ENCODE measurements at places on chromosomes 3 and 15.

DNA sequence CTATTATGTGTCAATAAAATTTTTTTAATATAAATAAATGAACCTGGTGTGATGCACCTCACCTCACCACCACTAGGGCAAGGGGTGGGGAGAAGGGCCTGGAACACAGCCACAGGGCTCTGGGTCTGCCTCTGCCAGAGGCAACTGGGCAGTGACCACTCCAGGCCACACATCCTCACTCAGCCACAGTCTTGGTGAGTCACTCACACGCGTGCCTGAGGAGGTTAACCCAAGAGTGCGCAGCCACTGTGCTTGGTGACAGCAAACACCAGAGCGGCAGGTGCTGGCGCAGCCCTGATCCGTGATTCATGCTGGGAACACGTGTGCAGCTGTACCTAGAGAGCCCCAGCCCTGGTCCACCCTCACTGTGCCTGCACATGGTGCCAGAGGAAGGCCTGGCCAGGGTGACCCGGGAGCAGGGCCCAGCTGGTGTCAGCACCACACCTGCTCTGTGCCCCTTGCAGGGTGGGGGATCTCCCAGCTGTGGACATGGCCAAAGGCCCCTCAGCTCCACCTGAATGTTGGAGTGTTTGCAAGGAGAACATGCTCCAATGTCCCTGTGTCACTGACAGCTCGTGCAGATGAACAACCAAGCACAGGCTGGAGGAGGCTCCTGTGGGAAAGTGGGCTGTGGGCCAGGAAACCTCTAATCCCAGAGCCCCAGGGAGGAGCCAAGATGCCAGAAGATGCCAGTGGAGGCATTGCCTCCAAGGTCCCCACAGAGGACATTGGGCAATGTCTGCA, 2.1 kb downstream of the SLC41A3 start:
- no peak for DNase-seq

DNA sequence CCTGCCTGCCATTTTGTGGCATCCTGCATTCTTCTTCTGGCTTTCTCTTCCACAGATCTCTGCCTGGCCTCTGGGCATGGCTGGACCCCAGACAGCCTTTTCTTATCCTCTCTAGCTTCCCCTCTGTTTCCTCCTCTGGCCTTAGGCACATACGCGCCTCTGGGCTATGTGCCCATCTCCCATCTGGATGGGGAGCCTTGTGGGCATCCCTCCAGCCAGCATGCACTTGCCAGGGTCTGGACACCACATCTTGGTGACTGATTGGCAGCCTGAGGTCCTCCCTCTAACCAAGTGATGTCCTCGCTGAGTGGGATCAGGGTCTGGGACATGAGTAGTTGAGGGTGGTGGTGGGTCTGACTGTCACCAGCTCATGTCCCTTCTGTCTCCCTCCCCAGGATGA, 12.8 kb downstream of the PLEKHO2 start:
- no peak for DNase-seq

DNA sequence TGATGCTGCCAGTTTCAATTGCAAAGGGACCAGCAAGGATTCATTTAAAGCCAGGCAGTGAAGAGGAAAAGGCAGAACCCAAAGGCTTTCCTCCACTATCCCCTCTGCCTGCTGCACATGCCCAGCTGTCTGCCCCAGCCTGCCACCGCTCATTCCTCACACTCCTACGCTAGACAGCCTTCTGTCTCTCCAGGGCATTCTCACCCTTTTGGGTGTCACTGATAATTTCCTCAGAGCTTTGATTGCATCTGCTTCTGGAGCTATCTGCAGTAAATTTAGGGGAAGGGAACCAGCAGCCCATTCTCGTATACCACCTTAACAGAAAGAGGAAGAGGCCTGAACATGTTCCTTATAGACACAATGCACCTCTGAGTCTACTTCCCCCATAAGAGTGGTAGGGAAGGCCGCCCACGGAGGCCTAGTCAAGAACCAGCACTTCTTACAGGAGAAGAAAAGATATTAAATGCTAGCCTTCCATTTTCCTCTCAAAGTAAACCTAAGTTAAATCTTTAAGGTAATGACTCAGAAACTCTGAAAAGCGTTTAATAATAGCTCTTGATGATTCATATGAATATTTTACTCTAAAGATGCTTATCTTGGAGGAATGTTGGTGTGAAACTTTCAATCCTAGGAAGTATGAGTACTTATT, 20.9 kb downstream of the NUDT16 start:
- DNase-seq, result no peak

- DNase-seq, result no peak
Measured at GRCh38 chr3:48305396-48305795, 28.1 kb downstream of the SPINK8 start.

DNA sequence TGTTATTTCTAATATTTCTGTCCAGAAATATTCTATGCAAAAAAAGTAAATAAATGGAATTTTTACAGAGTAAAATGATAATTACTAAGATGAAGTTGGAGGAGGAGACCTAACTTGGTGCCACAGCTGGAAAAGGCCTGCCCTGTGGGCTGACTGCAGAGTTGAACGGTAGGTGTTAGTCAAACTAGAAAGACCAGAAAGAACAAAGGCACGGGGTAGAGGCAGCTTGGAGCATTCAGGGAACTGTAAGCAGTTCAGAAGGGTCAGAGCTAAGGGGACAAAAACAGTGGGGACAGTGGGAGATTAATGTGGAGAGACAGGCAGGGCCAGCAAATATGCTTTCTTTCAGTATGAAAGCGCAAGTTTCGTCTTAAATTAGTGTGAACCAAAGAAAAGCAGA, 39.3 kb upstream of the PTPRG start:
- no peak for DNase-seq

- no peak for DNase-seq
Measured at GRCh38 chr15:66723826-66724731, 22.0 kb downstream of the SMAD6 start.

GRCh38 chr15:49718846-49719245, 98.0 kb downstream of the DTWD1 start:
- no peak for DNase-seq

DNA sequence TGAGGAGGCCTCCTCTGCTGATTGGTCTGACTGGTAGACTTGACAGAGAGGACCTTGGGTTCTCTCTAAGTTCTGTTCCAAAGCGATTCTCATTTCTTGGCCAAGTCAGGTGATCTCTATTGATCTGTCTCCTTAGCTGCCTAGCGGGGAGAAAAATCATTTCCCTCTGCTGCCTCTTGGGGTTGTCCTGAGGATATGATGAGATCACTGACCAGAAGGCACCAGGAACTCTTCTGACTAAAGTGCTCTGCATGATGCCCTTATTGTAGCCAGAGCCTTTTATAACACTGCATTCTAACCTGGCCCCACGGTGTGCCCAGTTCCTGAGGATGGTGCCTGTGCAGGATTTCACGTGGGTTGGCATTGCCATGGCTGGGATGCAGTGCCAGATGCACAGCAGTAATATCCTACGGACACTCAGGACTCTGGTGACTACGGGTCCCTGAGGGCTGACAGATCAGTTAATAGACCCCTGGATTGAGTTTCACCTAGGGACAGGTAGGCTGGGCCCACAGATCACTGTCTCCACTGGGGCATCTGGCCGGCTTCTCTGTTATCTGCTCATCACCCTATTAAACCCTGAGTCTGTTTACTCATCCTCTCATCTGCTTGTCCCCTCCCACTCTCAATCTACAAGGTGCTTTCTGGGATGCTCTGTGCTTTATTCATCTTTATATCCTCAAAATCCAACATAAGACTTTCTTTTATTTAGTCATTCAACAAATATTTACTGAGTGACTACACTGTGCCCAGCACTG, 3.9 kb upstream of the HEG1 start:
- DNase-seq, result no peak

DNA sequence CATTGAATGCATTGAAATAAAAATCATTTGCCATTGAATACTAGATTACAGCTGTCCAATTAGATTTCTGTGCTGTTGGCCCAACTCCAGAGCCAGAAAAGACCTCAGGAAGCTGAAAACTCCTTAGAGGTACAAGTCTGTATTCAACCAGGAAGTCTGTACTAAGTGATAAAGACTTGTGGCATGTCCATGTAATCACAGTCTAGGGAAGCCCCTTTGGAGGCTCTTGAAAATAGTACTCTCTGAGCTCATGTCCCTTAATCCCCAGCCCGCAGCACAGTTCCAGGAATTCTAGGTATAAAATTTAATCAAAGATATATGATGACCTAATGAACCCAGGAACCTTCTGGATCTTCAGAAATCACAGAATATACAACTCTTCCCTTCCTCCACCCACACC, 279.4 kb downstream of the RSL24D1 start:
- DNase-seq, result no peak

- DNase-seq, result no peak
Measured at GRCh38 chr3:171206283-171206682, 179.8 kb upstream of the SLC2A2 start.

DNA sequence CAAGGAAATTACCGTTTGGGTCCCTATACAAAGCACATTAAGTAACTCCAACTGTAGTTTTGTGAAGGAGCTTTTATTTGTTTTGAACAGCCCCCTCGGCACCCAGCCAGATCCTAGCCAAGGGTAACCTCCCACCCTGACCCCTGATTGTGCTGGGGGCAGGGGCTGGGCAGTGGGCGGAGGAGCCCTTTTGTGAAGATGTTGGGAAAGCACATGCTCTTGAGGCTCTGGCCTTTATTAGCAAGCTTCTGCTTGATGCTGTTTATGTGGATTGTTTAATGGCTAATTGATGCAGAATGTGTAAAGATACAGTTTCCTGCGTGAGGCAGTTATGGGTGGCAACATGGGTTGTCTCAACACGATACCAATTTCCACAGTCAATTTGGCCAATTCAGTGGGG, 136.5 kb downstream of the MAP2K5 start:
- no peak for DNase-seq

DNA sequence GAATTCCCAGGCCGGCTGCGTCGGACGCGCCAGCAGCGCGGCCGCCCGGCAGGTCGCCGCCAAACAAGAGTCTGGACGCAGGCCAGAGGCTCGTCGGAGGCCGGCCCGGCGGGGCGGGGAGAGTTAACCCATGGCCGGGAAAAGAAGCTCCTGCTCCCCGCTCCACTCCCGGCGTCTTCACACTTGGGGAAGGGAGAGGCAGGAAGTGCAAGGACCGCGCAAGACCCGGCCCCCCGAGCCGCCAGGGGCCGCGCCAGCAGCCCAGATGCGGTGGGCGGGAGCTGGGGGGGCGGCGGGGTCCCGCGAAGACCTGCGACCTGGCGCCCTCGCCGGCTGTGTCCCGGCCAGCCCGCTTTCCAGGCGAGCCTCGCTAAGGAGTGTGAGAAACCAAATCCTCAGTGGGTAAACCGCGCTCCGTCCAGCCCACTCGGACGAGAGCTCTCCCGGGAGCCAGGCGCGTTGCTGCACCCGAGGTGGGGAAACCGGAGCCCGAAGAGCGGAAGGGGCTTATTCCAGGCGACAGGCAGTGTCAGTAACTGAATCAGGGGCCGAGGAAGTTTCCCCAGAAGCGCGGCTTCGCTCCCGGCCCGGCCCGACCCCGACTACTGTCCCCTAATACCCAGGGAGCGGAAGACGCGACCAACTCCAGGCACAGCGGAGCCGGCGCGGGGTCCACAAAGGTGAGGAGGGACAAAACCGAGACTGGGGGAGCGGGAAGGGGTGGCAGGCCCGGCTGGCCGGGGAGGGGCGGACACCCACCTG, 721 bp downstream of the ADAMTS7 start:
- DNase-seq, result no peak

GRCh38 chr3:63921741-63922482, 9.7 kb upstream of the SCAANT1 start:
- DNase-seq, result no peak

DNA sequence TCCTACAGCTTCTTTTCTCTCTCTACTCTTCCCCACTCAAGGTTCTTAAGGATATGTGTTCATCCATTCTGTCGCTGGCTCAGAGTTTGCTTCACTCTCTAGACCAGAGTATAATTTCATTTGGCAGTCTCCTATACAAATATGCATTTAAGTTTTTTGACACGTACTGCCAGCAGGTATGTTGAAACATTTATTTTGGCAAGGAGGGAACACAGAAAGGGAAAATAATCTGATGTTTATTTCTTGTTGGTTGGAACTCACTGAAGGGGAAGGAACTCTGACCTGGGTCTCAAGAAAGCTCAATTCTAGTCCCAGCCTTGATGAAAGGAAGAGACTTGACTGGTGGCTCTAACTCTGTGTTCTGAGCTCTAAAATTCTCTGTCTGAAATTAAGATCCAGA, 21.6 kb downstream of the FANCD2 start:
- DNase-seq, result no peak

- no peak for DNase-seq
Measured at GRCh38 chr3:110344897-110345767, 726.5 kb upstream of the NECTIN3 start.

- no peak for DNase-seq
Measured at GRCh38 chr3:88478460-88478859, 328.7 kb downstream of the C3orf38 start.

- no peak for DNase-seq
Measured at GRCh38 chr15:55387027-55387426, 21.1 kb downstream of the CCPG1 start.

DNA sequence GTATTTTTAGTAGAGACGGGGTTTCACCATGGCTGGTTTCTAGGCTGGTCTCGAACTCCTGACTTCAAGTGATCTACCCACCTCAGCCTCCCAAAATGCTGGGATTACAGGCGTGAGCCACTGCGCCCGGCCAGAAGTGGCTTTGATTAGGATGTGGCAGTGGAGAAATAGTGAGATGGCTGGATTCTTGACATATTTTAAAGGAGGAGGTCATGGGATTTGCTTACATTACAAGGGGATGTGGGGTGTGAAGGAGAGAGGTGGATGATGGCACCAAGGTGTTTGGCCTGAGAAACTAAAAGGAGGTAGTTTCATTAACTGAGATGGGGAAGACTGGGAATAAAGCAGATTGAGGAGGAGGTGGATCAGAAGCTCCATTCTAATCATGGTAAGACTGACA, 15.0 kb upstream of the LTF start:
- DNase-seq, result no peak

- no peak for DNase-seq
Measured at GRCh38 chr3:14810801-14811661, 7.7 kb upstream of the FGD5 start.

DNA sequence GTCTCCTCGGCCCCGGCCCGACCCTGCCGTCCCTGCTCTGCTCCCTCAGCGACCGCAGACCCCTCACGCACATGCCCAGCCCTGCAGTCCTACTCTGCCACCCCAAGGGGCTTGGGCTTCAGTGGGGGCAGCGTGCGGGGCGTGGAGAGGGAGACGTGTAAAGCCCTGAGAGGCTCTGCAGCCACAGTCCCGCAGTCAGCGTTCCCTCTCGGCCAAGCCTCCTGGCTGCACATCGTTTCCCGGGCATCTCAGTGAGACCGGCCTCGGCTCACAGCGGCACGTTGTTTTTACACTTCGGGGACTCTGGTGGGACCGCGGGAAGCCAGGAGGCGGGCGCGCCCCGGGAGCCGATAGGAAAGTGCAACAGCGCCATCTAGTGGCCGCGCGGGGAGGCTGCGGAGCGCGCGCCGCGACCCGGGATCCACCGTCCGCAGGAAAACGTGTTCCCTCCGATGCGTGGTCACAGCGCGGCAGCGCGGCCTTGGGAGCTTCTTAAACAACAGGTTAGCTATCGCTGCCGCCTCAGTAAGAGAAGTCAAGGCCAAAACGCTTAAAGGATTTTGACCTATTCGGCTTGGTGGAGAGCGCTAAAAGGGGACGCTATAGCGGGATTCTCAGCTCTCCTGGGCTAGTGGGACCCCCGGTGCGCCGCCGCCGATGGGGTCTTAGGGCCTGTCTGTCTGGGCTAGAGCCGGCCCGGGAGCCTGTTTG, 226.8 kb upstream of the IGF1R start:
- DNase-seq, result peak; percentile 42
